ENCODE measurements at places on chromosomes 6 and 20.

DNA sequence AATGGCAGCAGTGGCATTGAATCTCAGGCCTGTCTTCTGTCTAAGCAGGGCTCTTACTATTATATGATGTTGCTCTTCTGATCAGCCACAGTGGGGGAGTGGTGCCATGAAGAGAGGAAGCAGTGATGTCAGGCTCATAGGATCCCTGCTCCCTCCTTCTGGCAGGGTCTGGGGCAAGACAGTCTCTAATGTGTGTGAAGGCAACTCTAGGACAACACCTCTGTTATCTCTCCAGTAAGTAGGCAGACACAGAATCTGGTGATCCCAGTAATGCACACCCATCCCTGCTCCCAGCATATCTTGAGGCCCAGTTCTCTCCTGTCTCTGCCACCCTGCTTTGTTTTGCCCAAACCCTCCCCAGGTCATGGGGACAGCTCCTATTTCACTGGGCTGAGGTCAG is 8.8 kb downstream of the C20orf202 start:
- no peak for DNase-seq

DNA sequence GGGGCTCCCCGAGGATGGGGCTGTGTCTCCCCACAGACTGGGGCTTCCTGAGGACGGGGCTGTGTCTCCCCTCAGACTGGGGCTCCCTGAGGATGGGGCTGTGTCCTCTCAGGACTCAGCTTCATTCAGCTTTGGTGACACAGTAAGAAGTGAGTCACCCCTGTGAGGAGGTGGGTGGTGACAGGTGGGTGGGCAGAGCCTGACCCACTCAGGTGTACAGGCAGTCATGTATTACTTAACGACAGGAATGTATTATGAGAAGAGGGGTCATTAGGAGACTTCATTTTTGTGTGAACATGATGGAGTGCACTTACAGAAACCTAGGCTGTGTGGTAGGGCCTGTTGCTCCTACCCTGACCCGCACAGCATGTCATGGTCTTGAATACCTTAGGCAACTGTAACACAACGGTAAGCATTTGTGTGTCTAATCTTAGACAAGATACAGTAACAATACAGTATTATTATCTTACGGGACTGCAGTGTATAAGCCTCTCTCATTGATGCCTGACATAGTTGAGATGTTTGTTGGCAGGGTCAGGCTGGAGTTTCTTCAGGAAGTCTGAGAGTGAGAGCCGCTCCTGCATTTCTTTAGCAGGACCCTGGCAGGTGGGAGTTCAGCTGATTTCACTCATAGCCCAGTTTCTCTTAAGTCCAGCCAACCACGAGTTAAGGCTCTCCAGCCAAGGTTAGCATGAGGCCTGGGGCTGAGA is 10.9 kb upstream of the PGC start:
- DNase-seq = no peak

DNA sequence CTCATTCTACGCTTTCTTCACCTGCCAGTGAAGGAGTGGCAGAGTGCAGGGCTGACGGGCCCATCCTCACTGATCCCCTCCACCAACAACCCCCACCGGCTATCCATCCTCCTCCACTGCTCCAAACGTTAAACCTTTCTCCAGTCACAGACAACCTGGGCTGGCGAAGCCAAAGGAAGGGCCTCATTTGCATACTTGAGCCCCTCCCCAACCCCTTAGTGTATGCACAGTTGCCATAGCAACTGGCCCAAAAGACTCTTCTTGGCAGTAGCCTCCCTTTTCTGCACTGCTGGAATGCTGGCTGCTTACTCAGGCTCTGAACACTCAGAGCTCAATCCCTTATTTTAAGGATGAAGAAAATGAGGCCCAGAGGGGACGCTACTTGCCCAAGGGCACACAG is 130.3 kb downstream of the GRM4 start:
- DNase-seq = no peak

DNA sequence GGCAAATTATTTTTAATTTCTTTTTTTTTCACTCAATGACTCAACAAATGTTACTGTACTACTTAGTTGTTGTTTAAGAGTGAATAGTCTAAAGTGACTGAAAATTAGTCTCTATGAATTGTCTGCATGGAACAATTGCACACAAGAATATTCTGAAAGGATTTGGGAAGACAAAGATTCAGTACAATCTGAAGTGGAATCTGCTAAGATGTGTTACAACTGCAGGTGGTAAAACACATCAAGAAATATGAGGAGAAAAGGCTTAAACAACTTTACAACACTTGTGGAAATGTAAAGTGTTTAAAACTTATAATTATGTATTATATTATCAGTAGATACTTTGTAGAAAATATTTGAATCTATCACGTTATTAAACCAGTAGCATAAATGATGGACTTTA is 193.4 kb downstream of the WDR27 start:
- DNase-seq = no peak

Measured in Daoy (cell line).